HFFc6 (cell line): ENCODE measurements at places on chromosomes 5 and 9.

- H3K27me3 ChIP-seq, result peaks cover 5% of the 10 kb centered on the region
- H3K4me3 ChIP-seq, result no peak overlapping the region
- no peak overlapping the region for H3K27ac ChIP-seq
- DNase-seq, result no peak
- no peaks in the 10 kb centered on the region for H3K36me3 ChIP-seq
- H3K4me1 ChIP-seq, result peaks cover 20% of the 10 kb centered on the region
These were observed 328.2 kb downstream of the SLIT3 start for GRCh38 chr5:168972731-168973130.

DNA sequence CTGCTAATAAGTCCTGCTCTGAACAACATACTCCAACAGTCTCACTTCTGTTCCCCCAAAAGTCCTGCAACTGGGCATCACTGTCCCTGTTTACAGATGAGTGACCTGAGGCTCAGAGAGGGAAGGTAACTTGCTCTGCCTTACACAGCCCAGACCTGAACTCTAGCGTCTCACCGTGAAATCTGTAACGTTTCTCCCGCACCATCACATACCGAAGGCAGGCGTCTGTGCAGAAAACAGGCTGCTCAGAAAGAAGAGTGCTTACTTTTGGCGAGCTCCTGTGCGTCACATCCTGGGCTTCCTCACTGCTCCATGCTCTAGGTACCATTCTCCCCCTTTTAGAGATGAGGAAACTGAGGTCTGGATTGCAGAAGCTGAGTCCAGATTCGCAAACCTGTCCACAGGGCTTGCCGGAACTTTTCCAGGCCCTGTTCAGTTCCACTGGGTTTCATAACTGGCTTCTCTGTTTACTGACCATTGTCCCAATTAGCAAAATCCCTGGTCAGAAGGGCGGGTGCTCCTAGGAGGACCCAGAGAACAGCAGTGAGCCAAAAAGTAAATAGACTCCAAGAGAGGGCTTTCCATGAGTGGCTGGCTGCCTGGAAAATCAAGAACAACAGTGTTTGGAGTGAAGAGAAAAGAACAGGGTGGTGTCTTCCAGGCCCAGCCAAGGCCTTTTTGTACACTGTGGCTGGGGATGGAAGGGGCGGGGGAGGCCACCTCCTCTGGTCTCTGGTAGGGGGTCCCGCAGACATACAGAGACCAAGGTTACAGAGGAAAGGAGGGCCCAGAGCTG, 27.1 kb downstream of the GSN start:
- H3K27me3 ChIP-seq, result no peaks in the 10 kb centered on the region; the same call in none of the 2 replicates
- no peak overlapping the region; the same call in 1 of the 2 replicates for H3K4me3 ChIP-seq
- peaks cover 44% of the 10 kb centered on the region for H3K4me1 ChIP-seq
- no peak for DNase-seq

- no peaks in the 10 kb centered on the region; the same call in none of the 2 replicates for H3K27me3 ChIP-seq
- DNase-seq, result no peak
- no peak overlapping the region; the same call in 1 of the 2 replicates for H3K27ac ChIP-seq
- peaks cover 7% of the 10 kb centered on the region for H3K36me3 ChIP-seq
These were observed 4.3 kb downstream of the ERGIC1 start for GRCh38 chr5:172838151-172838875.

DNA sequence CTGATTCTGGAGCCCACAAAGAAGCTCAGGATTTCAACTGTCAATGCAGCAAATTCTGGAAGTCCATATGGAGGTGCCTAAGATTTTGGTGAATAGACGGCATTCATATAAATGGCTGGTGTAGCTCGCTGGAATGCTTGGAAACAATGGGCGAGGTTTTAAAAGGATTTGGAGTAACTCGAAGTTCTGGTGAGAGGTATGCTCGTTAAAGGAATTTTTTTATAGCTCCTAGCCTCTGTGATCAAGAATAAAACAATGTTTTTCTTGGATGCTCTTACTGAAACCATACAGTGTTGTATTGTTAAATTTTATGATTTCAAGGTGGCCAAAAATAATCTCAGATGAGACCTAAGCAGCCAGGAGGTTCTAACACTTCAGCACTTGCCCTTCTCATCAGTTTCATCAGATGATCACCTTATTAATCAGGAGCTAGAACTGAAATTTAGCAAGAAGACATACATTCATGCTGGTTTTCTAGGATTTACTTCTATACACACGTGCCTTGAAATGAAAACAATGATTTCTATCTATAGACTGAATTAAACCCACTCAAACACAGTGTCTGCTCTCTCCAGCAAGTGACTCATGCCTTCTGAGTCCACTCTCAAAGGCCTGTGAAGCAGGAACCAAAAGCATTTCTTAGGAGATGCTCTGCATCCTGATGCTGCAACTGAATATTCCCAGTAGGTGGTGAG, 79.2 kb downstream of the OTULIN start:
- H3K27ac ChIP-seq, result peak overlapping the region; percentile 69
- peaks cover 44% of the 10 kb centered on the region for H3K4me1 ChIP-seq
- H3K27me3 ChIP-seq, result peaks cover 2% of the 10 kb centered on the region; the same call in 1 of the 2 replicates
- peaks cover 22% of the 10 kb centered on the region for H3K36me3 ChIP-seq

- no peak overlapping the region for H3K4me3 ChIP-seq
- peak overlapping the region; percentile 75 for H3K27ac ChIP-seq
These were observed 80.8 kb downstream of the MAPKAP1 start for GRCh38 chr9:125626187-125626586.

- DNase-seq, result peak; percentile 47
- peak overlapping the region; percentile 96 for H3K27ac ChIP-seq
- peaks cover 86% of the 10 kb centered on the region for H3K4me1 ChIP-seq
- H3K36me3 ChIP-seq, result peaks cover 48% of the 10 kb centered on the region
- peak overlapping the region; percentile 80 for H3K4me3 ChIP-seq
These were observed 28.3 kb downstream of the RAI14 start for GRCh38 chr5:34684281-34684979.
